ENCODE measurements at places on chromosomes 1 and 21. TPM values are rescaled to one million over a fixed set of nuclear protein-coding genes. Genes with fewer than 3 reads are reported as not detected.

Gene METTL18
- total RNA-seq = 4.6 TPM

Gene CYP4Z1
- total RNA-seq = not detected

Gene REN
- not detected for total RNA-seq

Gene ADGRL2
- total RNA-seq = not detected

Gene BRDT
- not detected for total RNA-seq

Gene NES
- not detected for total RNA-seq

Gene ACTL8
- not detected for total RNA-seq

Gene GBP3
- total RNA-seq = 18.3 TPM

Gene CCDC30
- 3.9 TPM for total RNA-seq

Gene AADACL3
- not detected for total RNA-seq

Gene PAX7
- total RNA-seq = not detected

Gene PLA2G2C
- 0.25 TPM for total RNA-seq

Gene S100A3
- not detected for total RNA-seq

Gene DEPDC1
- 0.16 TPM for total RNA-seq

Gene CFAP141
- not detected for total RNA-seq

Gene CRYZL1
- 23.2 TPM for total RNA-seq

Gene FCER1G
- total RNA-seq = 8.3 TPM

Gene CA6
- total RNA-seq = not detected

Gene RGSL1
- total RNA-seq = not detected

Gene SPRR4
- total RNA-seq = not detected

Gene ZNF697
- total RNA-seq = 0.15 TPM

Gene GUCA2B
- not detected for total RNA-seq

Gene FLAD1
- 34.7 TPM for total RNA-seq

Gene LDLRAD1
- not detected for total RNA-seq

Gene ADAM15
- total RNA-seq = 33.8 TPM

Gene DTL
- 0.72 TPM for total RNA-seq

Gene B3GALT6
- total RNA-seq = 9.4 TPM

Gene CASQ2
- total RNA-seq = not detected

Gene DCDC2B
- total RNA-seq = not detected

Gene ERICH3
- total RNA-seq = not detected

Gene OR2T35
- total RNA-seq = not detected

Gene SH2D1B
- 0.13 TPM for total RNA-seq

Gene AIRE
- 1.4 TPM for total RNA-seq

Gene OR2G6
- total RNA-seq = not detected

Data from T-helper 17 cell (primary cell).